Ureter (tissue), 1 donor: ENCODE measurements at places on chromosomes 4 and X. TPM values are rescaled to one million over a fixed set of nuclear protein-coding genes. Genes with fewer than 3 reads are reported as not detected.

The TRIM2 gene
- 90.6 TPM for total RNA-seq

The NR0B1 gene
- total RNA-seq: not detected

The IL15 gene
- 7.0 TPM for total RNA-seq

The TIMM17B gene
- total RNA-seq: 50.6 TPM

The RRH gene
- total RNA-seq: 0.34 TPM

The ADH1B gene
- 142 TPM for total RNA-seq

The TCEANC gene
- total RNA-seq: 3.4 TPM

The ANK2 gene
- 31.4 TPM for total RNA-seq

The FUNDC2 gene
- total RNA-seq: 78.4 TPM

The MAP3K15 gene
- not detected for total RNA-seq

The MAGEA8 gene
- not detected for total RNA-seq

The ALB gene
- 11.9 TPM for total RNA-seq

The TAF7L gene
- 0.18 TPM for total RNA-seq

The JADE1 gene
- total RNA-seq: 56.8 TPM

The STBD1 gene
- total RNA-seq: 6.9 TPM

The RPS6KA3 gene
- total RNA-seq: 40.3 TPM

The HMGN5 gene
- total RNA-seq: 4.6 TPM
